AG09309 (cell line): ENCODE measurements at places on chromosomes 1 and 21.

GRCh38 chr1:39344394-39345154, 140.1 kb downstream of the MACF1 start:
- no peak for DNase-seq

GRCh38 chr21:38993561-38993960, 187.8 kb downstream of the ETS2 start:
- DNase-seq, result peak; percentile 61

- peak; percentile 69 for DNase-seq
Measured at GRCh38 chr1:221394011-221394544, 347.8 kb downstream of the DUSP10 start.

- no peak for DNase-seq
Measured at GRCh38 chr1:169460191-169460833, 25.4 kb downstream of the SLC19A2 start.

DNA sequence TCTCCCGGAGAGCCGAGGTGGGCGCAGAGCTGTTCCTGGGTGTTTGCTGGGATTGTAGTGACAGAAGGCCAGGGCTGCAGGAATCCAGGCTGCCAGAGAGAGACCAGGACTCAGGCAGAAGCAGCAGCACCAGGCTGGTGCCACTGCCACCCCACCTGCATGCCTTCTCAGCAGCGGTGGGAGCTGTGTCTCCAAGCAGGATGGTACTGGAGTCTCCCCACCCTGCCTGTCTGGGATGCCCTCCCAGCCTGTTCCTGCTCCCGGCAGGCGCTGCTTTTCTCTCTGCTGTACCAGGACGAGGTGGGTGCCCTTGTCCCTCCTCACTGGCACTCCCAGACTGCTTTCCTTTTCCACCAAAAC, 4.5 kb upstream of the HES4 start:
- DNase-seq, result no peak

GRCh38 chr1:8184301-8184700, 133.6 kb upstream of the SLC45A1 start:
- DNase-seq, result no peak

- no peak for DNase-seq
Measured at GRCh38 chr1:77378723-77379535, 97.1 kb downstream of the AK5 start.

DNA sequence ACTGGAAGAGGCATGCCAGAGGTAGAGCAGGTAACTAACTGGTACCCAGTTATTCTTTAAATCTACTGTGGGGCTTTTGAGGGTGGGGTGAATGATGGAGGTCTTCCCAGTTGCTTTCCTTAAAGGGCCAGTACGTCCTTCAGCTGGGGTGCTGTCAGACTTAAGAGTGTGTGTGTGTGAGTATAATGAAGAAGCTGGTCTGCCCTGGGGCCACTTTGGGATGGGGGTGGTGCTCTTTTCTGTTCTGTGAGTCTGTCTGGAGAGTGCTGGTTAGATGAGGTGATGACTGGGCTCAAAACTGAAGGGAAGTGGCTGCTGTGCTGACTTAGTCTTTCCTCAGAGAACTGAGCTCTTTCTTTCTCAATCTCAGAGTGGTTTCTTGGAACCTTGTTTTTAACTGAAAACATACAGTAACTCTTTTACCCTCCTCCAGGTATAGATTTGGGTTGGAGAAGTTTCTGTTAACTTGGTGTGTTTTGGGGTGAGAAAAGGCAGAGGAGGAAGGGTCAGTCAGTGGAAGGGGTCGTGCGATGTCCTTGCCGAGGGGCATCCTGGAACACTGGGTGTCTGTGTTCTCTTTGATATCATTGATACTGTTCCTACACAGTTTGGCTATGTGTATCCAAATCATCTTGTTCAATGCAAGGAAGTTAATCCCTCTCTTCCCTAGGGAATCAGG, 746 bp downstream of the MACF1 start:
- DNase-seq, result no peak

DNA sequence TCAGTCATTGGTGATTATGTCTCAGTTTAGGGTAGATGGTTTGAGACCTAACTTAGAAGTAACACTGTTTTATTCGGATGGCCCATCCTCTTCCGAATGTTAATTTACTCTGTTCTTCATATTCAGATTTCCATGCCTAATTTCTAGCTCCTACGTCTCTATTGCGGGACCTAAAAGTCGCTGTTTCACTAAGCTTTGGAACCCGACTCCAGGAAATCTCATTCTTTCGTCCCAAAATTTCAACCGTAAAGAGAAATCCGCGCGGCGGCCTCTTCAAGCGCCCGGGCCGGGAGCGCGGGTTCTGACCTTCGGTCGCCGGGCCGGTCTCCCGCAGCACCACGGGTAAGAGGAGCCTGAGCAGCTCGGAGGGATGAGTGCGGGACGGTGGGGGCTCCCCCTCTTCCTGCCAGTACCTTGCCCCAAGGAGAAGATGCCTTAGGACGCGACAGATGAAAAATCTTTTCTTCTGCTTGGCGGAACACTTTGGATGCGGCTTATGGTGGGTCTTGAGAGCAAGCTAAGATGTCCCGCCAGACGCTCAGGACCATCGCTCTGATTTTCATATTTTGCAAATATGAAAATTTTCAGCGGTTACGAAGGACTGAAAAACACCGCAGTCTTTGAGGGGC, 128.7 kb downstream of the PPIAL4G start:
- DNase-seq, result no peak

DNA sequence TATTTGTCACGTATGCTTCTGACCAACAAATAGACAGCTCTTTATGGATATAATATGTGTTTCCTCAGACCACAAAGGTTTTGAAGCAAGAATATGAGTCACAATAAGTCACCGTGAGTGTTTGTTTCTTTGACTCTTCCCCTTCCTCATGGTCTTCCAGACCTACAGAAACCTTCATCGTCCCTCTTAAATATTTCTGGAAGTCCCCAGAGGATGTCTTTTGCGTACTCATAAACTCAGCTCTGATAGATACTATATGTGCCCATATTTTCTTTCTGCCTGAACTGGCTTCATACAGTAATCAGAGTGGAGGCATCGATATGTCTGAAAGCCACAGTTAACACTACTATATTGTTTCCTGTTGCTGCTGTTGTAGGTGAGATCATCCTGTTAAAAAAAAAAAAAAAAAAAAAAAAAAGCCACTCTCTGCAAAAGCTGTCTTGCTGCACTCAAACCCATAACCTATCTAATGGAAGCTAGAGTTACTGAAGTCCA, 38.4 kb downstream of the ADAMTS1 start:
- DNase-seq, result no peak

- peak; percentile 25 for DNase-seq
Measured at GRCh38 chr1:45569962-45570581, 13.8 kb upstream of the NASP start.

- no peak for DNase-seq
Measured at GRCh38 chr1:61506236-61506635, 218.7 kb downstream of the TM2D1 start.

- DNase-seq, result no peak
Measured at GRCh38 chr21:14303731-14304488, 79.0 kb downstream of the HSPA13 start.

DNA sequence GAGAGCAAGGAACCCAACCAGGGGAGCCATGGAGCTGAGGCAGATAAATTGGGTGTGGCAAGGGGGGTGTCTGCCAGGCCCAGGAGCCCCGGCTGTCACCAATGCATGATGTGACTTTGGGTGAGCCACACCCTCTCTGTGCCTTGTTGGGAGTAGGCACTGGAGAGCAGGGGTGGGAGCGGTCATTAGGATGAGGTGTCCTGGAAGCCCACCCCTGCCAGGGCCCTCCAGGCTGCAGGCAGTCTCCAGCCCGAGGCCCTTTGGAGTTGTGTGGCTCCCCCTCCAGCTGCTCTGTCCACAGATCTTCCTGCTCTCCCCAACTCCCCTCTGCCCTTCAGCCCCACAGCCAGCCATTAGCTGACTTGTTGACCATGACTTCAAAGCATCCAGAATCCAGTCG, 11.4 kb downstream of the MX2 start:
- DNase-seq, result no peak

DNA sequence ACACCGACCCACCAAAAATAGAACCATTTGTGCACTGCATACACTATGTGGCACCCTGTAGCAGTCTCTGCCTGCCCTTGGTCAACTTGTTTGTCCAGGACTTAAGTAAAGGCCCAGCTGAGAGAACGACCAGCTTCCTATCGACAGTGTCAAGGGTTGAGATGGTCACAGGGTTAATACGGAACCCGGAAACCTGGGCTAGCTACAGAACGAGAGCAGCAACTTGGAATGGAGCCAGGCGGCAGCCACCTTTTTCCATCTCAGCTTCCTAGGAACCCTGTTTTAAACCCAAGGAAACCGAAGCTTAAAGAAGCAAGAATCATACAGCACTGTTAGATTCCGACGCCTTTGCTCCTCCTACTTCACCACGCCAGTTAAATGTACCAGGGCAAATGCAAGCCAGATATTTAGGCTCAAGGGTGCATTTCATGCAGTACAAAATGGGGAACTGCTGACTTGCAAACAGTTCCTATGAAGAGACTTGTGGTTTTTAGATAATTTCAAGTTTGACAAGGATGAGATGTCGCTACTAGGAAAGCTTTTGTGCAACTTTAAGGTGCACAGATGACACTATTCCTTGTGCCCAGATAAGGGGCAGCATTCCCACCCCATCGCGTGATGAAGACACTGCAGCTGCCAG, 35.5 kb downstream of the SLC66A1 start:
- no peak for DNase-seq

- DNase-seq, result no peak
Measured at GRCh38 chr1:179296356-179297104, 2.9 kb downstream of the SOAT1 start.

DNA sequence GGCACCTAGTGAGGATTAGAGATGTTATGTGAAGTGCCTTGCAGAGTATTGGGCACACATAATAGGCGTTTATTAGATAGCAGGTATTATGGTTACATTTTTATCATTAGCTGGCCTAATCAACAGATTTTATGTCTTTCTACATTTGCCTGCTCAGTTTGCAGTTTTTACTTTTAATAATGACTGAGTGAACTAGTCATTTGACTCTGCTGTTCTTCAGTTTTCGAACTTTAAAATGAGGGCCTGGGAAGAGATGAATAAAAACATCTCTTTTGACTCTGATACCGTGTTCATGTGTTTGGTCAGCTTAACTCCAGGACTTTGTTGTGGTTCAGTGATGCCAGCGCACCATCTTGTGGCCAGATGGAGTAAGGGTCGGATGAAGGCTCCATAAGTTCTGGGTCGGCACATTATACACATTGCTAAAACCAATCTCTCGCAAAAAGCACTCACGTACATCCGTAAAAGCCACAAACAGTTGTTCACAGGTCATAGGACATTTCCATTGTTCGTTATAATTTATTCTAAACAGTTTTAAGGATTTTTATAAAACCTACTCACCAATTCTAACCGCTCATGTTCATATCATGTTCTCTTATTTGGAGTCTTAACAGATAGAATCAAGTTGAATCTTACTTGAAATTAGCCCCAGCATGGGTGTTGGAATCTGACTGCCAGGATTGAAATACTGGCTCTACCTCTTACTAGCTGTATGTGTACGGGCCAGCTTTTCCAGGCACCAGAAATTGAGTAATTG, 78.4 kb upstream of the GPR88 start:
- DNase-seq, result peak; percentile 50

GRCh38 chr21:44684483-44684882, 2.5 kb upstream of the KRTAP12-1 start:
- no peak for DNase-seq

GRCh38 chr1:103937763-103938357, 188.2 kb downstream of the AMY1C start:
- DNase-seq, result no peak

- DNase-seq, result no peak
Measured at GRCh38 chr1:162391790-162392563, 10.4 kb downstream of the C1orf226 start.

DNA sequence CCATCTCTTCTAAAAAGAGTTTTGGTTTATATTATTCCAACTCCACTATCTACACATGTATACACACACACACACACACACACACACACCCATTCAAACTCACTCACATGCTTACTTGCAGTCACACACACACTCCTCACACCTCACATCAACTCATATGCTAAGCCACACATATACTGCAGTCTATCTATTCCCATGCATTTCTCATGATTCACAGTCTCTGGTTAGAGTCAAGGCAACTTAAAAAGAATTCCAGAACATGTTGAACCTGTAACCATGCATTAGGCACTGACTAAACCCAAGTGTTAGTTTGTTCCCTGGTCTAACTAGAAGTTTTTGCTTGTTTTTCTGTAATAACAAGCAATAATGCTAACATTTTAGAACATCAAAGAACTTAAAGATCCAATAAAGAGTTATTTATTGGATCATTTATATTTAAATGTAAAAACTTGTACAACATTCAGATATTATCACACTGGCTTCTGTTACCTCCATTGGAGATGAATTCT, 931.1 kb downstream of the PLA2G4A start:
- no peak for DNase-seq

GRCh38 chr1:214438530-214438929, 112.9 kb downstream of the PTPN14 start:
- DNase-seq, result no peak

GRCh38 chr1:39566441-39567137, 10.0 kb downstream of the PABPC4 start:
- no peak for DNase-seq

GRCh38 chr21:31470896-31471694, 127.0 kb upstream of the TIAM1 start:
- no peak for DNase-seq

DNA sequence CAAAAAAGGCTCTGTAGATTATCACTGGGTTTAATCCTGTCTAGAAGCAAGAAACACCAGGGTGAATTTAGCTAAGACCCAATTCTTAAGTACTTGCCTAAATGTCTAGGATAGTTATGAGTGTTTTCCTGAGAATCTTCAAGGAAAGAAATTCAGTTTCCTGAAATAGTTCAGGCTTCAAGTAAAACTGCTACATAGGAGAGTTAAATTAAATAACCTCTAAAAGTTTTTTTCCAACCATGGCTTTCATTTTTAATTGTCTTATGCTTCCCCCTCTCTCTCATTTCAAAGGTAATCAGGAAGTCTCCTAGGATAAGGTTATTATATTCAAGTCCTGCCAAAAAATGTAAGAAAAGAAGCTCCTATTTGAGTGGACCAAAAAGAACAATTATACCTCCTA, 46.7 kb upstream of the FBXO28 start:
- no peak for DNase-seq

- DNase-seq, result no peak
Measured at GRCh38 chr1:160741612-160742348, 2.7 kb downstream of the SLAMF7 start.

GRCh38 chr1:231196728-231197127, 34.9 kb downstream of the TRIM67 start:
- DNase-seq, result no peak

- no peak for DNase-seq
Measured at GRCh38 chr1:13597166-13597565, 13.5 kb downstream of the PDPN start.

- peak; percentile 28 for DNase-seq
Measured at GRCh38 chr1:182147136-182147820, 85.8 kb upstream of the ZNF648 start.

GRCh38 chr21:18812308-18812707, 408.7 kb upstream of the TMPRSS15 start:
- DNase-seq, result no peak
